Testis (tissue), 5 donors: ENCODE measurements at places on chromosomes 3 and 15.

DNA sequence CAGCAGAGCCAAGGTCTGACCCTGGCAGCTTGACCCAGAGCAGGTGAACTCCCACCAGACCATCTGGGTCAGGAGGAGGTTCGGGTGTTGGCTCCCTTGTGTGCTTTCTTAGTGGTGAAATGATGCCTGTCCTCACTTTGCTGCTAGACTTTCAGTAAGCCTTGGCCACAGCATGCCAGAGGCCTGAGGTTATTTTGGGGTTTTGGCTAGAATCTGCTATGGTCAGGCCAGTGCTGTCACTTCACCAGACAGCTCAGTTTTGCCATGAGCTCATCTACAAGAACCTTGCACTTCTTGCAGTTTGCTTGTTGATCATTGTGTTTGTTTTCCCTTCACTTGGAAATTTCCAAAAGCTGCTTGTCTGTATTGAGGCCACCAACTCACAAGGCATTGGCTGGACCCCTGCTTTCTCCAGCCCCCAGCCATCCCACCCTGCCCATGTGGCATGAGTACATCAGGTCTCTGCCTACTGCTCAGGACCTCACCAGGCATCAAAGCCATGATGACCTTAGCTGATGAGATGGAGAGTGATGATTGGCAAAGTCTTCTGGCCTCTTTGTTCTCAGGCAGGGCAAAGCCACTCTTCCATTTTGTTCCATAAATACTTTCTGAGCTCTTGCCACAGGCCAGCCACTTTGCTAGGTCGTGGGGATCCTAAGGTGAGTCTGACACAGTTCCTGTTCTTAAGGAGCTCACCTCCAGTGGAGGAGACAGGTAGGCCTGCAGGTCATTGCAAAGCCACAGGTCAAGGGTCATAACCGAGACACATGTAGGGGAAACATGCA, 122.6 kb downstream of the ARNT2 start:
- DNase-seq = no peak
- no peak overlapping the region for H3K27ac ChIP-seq
- no peak overlapping the region for H3K4me3 ChIP-seq
- H3K4me1 ChIP-seq = no peaks in the 10 kb centered on the region

- no peak overlapping the region for H3K4me3 ChIP-seq
- H3K27me3 ChIP-seq = no peaks in the 10 kb centered on the region
- no peaks in the 10 kb centered on the region for H3K4me1 ChIP-seq
- no peak for DNase-seq
Measured at GRCh38 chr3:4670352-4670751, 177.2 kb downstream of the ITPR1 start.

DNA sequence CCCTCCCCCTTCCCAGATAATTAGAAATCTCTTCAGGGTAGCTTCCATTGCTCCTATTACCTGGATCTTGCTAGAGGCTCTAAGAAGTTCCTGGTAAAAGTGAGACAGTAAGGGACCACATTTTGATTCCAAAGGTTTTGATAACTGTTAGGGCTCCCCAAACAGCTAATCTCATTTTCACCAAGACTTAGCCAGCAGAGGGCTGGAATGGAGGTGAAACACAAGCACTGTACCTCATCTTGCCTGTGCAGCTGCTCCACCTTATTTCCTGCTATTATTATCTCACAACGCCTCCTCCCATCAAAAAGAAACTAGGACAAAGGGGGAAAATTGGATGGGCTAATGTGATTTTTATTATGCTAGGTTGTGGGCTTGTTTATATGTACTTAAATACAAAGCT, 7.3 kb downstream of the SETD5 start:
- no peak overlapping the region for H3K4me3 ChIP-seq
- H3K27me3 ChIP-seq = no peaks in the 10 kb centered on the region
- H3K36me3 ChIP-seq = no peaks in the 10 kb centered on the region
- DNase-seq = no peak
- H3K27ac ChIP-seq = no peak overlapping the region
- peaks cover 73% of the 10 kb centered on the region for H3K4me1 ChIP-seq

GRCh38 chr3:114405202-114405990, 111.6 kb downstream of the TIGIT start:
- DNase-seq = no peak
- peak overlapping the region; percentile 89 for H3K27ac ChIP-seq
- H3K27me3 ChIP-seq = no peaks in the 10 kb centered on the region
- H3K4me1 ChIP-seq = peaks cover 44% of the 10 kb centered on the region

- no peak for DNase-seq
- H3K4me3 ChIP-seq = no peak overlapping the region
Measured at GRCh38 chr3:30331519-30331918, 274.9 kb upstream of the TGFBR2 start.

- no peak overlapping the region for H3K27ac ChIP-seq
- H3K4me1 ChIP-seq = no peaks in the 10 kb centered on the region
- H3K4me3 ChIP-seq = no peak overlapping the region
- no peaks in the 10 kb centered on the region for H3K27me3 ChIP-seq
- no peak for DNase-seq
Measured at GRCh38 chr3:108835101-108835500, 12.5 kb downstream of the TRAT1 start.
